ENCODE measurements at places on chromosomes 2 and 18.

- no peak for DNase-seq
These were observed 58.0 kb downstream of the ZNF519 start for GRCh38 chr18:14074187-14074586.

GRCh38 chr2:157830696-157831570, 45.2 kb downstream of the ACVR1 start:
- DNase-seq = no peak

DNA sequence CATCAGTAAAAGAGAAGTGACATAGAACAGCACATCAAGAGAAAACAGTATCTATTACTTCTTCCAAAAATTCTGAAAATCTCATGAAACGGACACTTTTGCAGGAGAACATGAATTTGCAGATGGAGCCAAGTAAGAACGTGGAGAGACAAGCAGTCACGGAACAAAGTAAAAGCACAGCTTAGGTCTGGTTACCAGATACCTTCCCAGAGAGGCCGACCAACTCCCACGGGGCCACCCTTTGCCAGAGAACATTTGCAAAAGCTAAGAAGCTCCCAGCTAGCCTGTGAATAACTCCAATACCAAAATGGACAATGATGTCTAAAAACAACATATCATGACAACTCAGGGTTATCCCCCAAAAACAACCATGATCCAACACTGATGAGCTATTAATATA, 38.9 kb downstream of the THAP4 start:
- DNase-seq = no peak

DNA sequence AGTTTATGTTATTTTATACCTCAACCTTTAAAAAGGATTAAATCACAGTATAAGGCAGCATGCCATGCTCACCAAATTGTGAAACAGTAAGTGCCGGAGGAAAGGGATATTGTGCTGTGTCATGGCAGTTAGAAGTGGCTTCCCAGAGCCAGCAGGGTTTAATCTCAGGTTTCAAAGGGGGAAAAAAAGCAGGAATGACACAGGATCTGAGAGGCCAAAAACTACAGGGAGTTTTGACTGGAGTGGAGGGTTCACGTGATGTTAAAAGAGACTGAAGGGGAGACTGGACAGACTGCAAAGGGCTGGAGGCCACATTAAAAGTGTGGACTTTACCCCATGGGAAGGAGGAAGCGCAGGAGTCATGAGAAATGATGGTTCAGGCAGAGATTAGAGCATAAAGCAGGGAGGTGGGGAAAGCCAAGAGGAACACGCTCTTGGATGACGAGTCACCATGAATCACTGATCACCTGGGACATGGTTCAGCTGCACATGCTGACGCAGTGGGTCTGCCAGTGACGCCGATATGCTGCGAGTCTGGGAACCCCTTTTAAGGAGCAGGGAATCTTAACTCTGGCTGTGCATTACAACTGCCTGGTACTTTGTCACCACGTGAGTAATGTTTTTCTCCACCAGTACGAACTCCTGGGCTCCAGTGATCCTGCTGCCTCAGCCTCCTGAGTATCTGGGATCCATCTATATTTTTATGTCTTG, 6.1 kb downstream of the CHMP1B start:
- no peak for DNase-seq

DNA sequence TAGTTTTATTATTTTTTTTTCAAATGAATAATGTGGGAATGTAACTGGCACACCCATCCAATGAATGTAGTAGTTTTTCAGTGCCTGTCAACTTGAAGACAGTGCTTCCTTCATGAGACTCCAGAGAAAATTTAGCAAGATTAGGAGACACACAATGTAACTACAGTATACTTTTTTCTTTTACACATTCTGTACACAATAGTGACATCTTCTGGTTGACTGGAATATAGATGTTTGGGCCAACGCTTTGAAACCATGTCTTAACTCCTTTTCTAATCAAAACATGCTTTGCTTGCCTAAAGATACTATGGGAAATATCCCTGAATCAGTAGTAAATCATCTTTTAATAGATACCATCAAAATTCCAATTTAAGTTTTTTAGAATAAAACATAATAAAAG, 229.5 kb upstream of the ZC3H15 start:
- DNase-seq = no peak
